ENCODE measurements at places on chromosomes 4 and X.

GRCh38 chrX:139965421-139965820, at the start of gene CXorf66:
TSS of gene CXorf66 (minus strand) at chrX:139965521. CDS start at chrX:139965496, 25 bp downstream.
- no peak for DNase-seq

DNA sequence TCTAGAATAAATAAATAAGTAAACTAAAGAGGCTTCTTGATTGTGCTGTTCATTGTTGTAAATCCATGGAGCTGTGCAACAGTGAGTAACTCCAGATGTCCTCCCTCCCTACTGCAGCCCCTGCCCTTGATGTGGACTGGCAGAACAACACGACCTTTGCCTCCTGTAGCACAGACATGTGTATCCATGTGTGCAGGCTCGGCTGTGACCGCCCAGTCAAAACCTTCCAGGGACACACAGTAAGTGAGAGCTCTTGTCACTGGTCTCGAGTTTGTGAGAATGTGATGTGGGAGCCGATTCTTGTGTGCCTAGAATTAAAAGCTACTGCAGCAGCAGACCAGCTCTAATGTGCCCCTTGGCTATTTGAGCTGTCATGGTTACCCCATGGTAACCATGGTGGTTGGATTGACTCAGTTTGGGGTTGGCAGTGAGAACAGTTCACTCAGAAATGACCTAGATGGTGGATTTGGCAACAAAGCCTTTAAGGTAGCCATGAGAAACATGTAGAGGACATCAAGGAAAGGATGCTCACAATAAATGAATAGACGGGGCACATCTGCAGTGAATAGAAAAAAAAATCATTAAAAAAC, 60.7 kb downstream of the GPR143 start:
- no peak for DNase-seq

DNA sequence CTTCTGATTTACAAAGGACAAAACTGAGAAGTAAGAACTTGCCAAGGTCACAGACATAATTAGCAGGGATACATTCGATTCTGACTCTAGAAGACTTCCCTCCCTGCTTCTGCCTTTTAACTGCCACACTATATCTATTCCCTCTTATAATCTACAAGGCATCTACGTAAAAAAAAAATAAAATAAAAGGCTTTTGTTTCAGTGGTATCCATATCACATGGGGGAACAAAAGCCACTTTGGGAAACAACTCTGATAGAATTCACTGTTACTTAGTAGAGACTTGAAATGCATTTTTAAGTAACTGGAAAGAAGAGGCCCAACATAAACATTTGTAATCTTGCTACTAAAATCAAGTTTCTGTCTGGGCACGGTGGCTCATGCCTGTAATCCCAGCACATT, 247.2 kb downstream of the SCFD2 start:
- no peak for DNase-seq

DNA sequence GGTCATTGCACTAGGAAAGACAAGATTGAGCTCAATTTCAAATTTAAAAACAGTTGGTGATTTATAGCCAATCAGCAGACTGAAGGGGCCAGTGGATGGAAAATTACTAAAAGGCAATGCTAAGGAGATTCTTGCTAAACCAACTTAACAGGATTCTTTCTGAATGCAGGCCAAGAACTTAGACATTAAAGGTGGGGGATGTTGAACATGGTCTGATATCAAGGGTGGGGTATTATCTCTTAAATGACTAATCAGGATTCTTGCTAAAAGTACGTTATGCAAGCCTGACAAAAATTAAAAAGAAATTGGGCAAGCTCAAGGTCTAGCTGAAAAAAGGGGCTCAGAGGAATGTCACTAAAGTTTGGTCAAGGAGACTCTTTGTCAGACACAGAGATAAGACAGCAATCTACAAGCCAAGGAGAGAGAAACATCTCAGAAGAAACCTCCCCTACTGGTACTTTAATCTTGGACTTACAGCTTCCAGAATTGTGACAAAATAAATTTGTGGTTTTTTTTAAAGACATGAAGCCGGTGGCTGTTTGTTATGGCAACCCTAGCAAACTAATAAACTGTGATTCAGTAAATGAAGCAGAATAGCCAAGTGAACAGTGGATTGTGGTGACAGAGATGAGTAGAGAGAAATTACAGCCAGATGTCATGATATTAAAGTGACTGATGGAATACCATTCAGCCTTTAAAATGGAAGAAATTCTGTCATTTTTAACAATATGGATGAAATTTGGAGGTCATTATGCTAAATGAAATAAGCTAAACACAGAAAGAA, 120.3 kb upstream of the KLHL4 start:
- no peak for DNase-seq

- no peak for DNase-seq
Measured at GRCh38 chrX:133910539-133910938, 74.9 kb downstream of the GPC3 start.
